ENCODE measurements at places on chromosomes 11 and 22.

- DNase-seq = no peak
Measured at GRCh38 chr11:110513259-110513801, 83.6 kb downstream of the FDX1 start.

GRCh38 chr22:24107661-24108060, 73.6 kb upstream of the SUSD2 start:
- no peak for DNase-seq

GRCh38 chr11:59135648-59136461, 6.8 kb upstream of the FAM111A start:
- peak; percentile 89 for DNase-seq

- no peak for DNase-seq
Measured at GRCh38 chr22:36457688-36458450, 23.6 kb downstream of the TXN2 start.

DNA sequence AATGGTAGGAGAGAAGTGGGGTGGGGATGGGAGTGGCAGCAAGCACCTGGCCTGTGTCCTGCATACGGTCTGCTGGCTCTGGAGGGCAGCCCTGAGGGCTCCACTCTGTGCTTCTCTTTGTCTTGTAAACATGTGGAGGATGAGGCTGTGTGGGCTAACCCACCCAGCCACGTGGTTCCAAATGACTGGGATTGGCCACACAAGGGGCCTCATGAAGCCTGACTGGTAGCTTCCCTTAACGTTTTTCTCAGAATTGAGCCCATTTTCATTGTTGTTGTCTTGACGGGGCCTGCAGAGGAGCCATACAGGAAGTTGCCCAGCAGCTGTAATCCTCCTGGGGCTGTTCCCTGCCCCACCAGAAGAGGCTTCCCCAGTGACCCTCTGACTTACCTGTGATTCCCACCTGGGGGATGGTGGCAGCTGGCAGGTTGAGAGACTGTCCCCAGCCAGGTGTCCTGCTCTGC, 18.0 kb downstream of the DERL3 start:
- DNase-seq = no peak

- no peak for DNase-seq
Measured at GRCh38 chr22:27985323-27986275, 66.5 kb upstream of the PITPNB start.

DNA sequence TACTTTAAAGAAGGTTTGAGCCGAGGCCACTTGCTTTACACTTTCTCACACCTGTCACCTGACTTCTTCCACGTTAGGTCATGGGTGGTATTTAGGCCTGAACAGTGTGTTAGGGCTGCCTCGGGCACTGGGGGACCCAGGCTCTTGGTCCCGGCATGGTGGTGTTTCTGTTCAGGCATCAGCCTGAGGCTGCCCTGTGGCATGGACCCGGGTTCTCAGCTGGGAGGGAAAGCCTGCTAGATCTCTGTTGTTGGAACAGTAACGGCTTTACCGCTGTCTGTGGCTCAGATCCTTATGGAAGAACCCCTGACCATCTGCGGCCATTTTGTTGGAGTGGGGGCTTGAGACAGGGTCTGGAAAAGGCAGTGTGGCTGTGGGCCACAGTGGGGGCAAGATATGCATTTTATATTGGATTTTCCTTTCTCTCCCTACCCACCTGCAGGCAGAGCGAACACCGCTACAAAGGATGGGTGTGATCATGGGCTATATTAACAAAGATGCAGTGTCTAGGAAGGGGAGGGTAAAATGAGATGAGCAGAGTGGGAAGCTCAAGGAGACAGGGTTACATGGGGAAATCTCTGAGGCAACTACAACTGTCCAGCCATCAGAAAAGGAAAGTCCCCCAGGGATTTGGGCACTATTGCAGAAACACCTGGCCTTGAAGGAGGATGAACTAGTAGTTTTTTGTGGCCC, 1.6 kb upstream of the KCNJ11 start:
- no peak for DNase-seq

GRCh38 chr11:113278481-113278880, 35.9 kb upstream of the TTC12 start:
- DNase-seq = no peak

GRCh38 chr11:20544603-20545237, 54.7 kb upstream of the SLC6A5 start:
- no peak for DNase-seq

- no peak for DNase-seq
Measured at GRCh38 chr11:96023275-96023674, 99.4 kb upstream of the MTMR2 start.

- no peak for DNase-seq
Measured at GRCh38 chr22:31533374-31533773, 37.0 kb downstream of the SFI1 start.

GRCh38 chr11:9922806-9923205, 258.9 kb downstream of the SWAP70 start:
- DNase-seq = no peak

DNA sequence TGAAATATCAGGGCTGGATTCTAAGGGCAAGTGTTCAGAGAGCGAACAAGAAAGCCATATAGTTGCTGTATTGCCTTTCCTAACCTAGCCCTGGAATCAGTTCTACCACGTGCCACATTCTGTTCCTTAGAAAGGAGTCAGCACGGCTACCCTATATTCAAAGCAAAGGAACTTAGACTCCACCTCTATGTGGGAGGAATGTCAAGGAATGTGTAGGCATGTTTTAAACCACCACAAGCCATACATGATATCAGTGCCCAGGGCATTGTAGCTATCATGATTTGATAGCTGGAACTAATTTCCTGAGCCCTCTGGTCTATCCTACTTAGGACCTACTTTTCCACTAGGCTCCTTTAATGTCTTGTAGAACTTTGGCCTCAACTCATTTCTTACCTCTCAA, 2.5 kb upstream of the EIF4ENIF1 start:
- DNase-seq = no peak

GRCh38 chr11:33835143-33835878, 56.6 kb downstream of the LMO2 start:
- no peak for DNase-seq

- peak; percentile 74 for DNase-seq
Measured at GRCh38 chr22:37623075-37624016, 14.7 kb downstream of the GGA1 start.

- DNase-seq = no peak
Measured at GRCh38 chr11:1087961-1088926, 13.6 kb downstream of the MUC2 start.

DNA sequence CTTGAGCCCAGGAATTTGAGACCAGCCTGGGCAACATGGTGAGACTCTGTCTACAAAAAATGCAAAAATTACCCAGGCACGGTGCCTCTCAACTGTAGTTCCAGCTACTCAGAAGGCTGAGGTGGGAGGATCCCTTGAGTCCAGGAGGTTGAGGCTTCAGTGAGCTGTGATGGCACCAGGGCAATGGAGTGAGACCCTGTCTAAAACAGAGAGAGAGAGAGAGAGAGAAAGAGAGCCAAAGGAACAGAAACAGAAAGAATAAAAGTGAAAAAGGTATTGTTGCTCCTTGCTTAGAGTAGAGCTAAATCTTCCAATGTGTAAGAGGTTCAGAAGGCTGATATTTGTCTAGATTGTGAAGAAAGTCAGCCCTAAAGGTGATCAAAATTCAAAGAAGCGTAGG, 8.9 kb upstream of the ETS1 start:
- DNase-seq = no peak

DNA sequence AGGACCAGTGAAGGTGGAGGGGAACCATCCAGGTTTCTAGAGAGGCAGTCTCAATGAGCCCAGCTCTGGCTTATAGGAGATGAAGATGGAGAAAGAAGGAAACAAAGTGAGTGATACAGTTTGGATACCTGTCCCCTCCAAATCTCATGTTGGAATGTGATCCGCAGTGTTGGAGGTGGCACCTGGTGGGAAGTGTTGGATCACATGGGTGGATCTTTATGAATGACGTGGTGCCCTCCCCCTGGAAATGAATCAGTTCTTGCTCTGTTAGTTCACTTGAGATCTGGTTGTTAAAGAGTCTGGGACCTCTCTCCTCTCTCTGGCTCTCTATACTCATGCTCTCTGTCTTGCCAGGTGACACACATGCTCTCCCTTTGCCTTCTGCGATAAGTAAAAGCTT, 393.1 kb upstream of the NARS2 start:
- DNase-seq = no peak

GRCh38 chr11:103529181-103529684, 420.0 kb downstream of the DYNC2H1 start:
- DNase-seq = no peak

DNA sequence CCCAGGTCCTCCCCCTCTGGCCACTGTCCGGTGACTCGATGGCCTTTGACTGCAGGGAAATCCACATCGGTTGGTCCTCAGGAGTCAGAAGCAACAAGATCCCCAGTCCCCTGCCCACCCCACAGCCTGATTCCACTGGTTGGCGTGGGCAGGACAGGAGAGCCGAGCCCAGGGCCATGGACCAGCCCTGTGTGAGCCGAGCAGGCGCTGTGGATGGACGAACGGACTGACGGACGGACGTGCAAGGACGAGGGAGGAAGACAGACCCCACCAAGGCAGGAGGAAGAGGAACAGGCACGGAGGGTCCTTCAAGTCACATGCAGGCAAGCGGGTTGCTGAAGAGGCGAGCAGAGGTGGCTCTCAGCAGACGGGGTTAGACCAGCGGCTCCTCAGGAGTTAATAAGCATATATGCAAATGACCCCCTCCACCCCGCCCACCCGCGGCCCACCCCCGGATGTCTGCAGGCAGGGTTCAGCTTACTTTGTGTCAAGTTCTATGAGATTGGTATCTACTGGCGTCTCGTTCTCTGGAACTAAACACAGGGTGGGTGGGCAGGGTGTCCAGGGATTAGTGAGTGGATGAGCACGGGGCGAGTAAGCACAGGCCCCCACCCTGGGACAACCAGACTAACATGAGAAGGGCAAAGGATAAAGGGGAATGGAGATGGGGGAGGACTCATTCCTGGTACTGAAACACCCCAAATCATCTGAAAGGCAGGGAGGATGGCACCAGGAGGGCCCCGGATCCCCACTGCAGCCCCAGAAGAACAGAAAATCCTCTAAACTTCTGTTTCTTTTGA, 26.8 kb downstream of the TPBGL start:
- no peak for DNase-seq

- DNase-seq = no peak
Measured at GRCh38 chr11:44797886-44798606, 71.3 kb downstream of the TSPAN18 start.

GRCh38 chr11:47171856-47172255, 4.8 kb downstream of the ARFGAP2 start:
- no peak for DNase-seq

GRCh38 chr22:38505541-38506117, 482 bp downstream of the DDX17 start:
- peak; percentile 63 for DNase-seq

DNA sequence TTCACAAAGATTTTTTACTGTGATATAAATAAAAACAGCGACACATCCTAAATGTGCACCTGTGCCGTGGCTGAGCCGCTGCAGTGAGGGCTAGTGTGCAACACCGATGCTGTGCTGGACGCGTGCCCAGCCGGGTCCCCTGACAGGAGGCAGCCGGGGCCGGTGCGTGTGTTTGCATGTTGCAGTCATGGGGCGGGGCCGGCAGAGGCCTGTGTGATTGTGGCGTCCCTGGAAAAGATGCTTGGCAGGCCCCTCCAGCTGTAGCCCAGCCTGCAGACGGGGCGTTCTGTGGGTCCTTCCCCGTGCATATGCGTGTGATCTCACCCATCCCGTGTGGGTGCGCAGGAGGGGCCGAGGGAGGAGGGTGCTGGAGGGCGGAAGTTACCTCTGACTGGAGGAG, 30.6 kb downstream of the MUC6 start:
- DNase-seq = no peak

DNA sequence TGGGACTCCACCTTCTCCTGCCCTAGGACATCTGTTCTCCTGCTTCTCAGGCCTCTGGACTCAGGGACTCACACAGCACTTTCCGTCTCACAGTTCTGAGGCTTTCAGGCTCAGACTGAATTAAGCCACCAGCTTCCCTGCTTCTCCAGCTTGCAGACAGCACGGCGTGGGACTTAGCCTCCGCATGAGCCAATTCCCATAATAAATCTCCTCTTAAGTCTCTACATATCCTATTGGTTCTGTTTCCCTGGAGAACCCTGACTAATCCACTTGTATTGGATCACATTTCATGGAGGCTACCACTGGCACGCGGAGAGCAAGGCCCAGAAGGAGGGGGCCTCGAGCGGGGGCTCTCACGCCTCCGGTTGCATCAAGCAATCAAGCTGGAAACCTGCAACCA, 1313.6 kb downstream of the TBC1D22A start:
- DNase-seq = no peak

DNA sequence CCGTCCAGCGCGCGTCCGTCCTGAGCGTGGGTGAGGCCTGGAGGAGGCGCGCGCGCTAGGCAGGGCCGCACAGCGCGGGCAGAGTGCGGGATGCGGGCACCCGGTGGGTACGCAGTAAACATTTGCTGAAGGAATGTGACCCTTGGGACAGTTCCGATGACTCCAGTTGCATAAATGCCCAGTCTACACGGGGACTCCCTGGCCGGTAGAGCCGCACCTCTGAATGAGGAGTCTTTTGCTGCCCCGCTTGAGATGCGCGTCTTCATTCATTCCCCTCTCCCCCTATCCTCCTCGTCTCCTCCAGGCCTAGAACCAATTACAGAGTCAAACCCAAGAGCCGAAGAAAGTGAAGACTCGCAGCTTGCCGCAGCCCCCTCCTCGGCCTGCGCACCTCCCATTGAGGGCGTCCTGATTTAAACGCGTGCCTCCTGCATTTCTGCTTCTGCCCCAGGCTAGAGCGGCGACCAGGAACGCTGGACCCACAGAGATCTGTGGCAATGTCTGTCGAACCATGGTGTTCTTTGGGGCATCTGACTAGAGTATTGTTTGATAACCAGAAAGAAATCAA, 729 bp upstream of the CHKB start:
- no peak for DNase-seq

DNA sequence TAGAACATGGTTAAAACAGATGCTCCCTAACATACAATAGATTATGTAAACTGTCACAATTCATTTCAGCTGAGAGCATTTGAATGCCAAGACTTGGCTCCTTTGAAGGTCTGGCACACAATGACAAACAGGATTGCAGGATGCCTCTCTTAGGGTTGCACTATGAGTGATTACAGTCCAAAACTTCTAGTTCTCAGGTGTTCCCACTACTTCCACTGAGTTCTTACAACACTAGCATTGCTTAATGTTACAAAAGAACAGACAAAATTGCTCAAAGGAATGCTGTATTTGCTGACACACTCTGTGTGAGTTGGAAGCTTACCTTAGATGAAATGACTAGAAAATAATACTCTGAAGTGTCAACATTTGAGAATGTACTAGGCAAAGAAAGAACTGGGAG, 2413.8 kb upstream of the RAG2 start:
- no peak for DNase-seq

GRCh38 chr22:39122772-39123470, 25.9 kb downstream of the APOBEC3H start:
- no peak for DNase-seq
